ENCODE measurements at places on chromosomes 4 and X. TPM values are rescaled to one million over a fixed set of nuclear protein-coding genes. Genes with fewer than 3 reads are reported as not detected.

DCAF16 gene
- 22.5 TPM for total RNA-seq

MAGEB1 gene
- total RNA-seq: not detected

LUZP4 gene
- total RNA-seq: not detected

SCRG1 gene
- 0.33 TPM for total RNA-seq

BTC gene
- total RNA-seq: 0.25 TPM

GATB gene
- 27.3 TPM for total RNA-seq

TMPRSS11B gene
- total RNA-seq: not detected

NSUN7 gene
- total RNA-seq: 1.1 TPM

TCP11X1 gene
- total RNA-seq: not detected

SLC16A2 gene
- 14.4 TPM for total RNA-seq

HSFX3 gene
- not detected for total RNA-seq

NAA11 gene
- not detected for total RNA-seq

Data from uterine smooth muscle cell (primary cell).